Daoy (cell line): ENCODE measurements at places on chromosomes 5 and 9. TPM values are rescaled to one million over a fixed set of nuclear protein-coding genes. Genes with fewer than 3 reads are reported as not detected.

The FAM169A gene
- 26.8 and 38.2 TPM in 2 replicates for total RNA-seq

The HRCT1 gene
- 1.8 and 3.5 TPM in 2 replicates for total RNA-seq

GRCh38 chr9:29078063-29078666 is 1504.9 kb upstream of the C9orf72 start:
- DNase-seq = no peak

GRCh38 chr9:36315283-36315682 is 57.0 kb upstream of the GNE start:
- no peak for DNase-seq

DNA sequence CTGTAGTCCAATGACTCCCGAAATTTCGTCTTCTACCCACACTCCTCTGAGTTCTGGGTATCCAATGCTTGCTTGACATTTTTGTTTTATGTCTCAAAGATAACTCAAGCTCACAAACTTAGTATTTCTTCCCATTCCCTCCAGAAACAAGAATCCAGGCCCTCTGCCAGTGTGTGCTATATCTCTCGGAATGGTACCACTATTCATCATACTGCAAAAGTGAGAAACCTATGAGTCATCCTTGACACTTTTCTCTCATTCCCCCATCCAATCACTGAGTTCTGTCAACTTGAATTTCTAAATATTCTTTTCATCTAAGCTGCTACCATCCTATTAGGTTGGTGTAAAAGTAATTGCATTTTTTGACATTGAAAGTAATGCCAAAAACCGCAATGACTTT is 9.8 kb downstream of the SLC12A2 start:
- DNase-seq = no peak
